Pancreas (tissue), 10 donors: ENCODE measurements at places on chromosomes 4 and X. TPM values are rescaled to one million over a fixed set of nuclear protein-coding genes. Genes with fewer than 3 reads are reported as not detected.

CD38 gene
- 0.32 TPM for total RNA-seq

FAM149A gene
- total RNA-seq = 21.8 TPM

- H3K27me3 ChIP-seq = peaks cover 5% of the 10 kb centered on the region
- H3K36me3 ChIP-seq = no peaks in the 10 kb centered on the region
- no peaks in the 10 kb centered on the region for H3K4me1 ChIP-seq
- no peak overlapping the region for H3K27ac ChIP-seq
- no peak overlapping the region for H3K4me3 ChIP-seq
Measured at GRCh38 chrX:56130436-56130835, 101.7 kb upstream of the KLF8 start.

- no peaks in the 10 kb centered on the region for H3K27me3 ChIP-seq
- no peaks in the 10 kb centered on the region for H3K4me1 ChIP-seq
- no peak overlapping the region for H3K27ac ChIP-seq
- H3K4me3 ChIP-seq = no peak overlapping the region
- DNase-seq = peak; percentile 33
Measured at GRCh38 chr4:15118292-15118691, 116.0 kb downstream of the CPEB2 start.

DNA sequence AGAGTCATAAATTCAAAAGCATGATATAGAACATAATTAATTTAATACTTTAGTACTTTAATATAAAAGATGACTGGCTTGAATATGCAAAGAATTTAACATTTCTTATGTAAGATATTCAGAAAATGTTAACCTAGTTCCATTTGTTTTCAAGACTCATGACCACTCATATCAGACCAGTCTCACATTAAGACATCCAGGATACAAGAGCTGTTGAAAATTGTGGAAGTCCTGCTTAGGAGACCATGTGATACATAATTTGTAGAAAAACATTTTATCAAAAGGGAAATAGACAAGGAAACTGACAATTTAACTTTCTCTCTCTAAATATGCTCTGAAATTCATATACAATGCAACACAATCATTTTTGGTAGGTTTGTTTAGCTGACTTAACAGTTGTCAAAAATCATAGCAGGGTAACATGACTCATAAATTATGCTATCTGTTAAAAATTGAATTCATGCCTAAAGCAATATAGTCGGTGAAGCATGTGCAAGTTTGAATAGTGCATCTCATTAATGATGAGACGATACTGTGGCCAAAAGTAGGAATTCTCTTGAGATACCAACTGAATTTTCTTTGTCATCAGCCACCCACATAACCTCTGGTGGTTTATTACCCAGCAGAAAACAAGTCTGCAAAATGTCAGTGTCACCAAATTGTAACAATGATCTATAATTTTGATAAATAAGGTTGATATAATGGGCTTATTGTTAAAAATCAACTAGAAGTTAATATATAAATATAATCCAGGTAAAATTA lies 211.4 kb downstream of the GASK1B start:
- H3K4me1 ChIP-seq = no peaks in the 10 kb centered on the region
- no peak for DNase-seq
- H3K27ac ChIP-seq = no peak overlapping the region
- H3K4me3 ChIP-seq = no peak overlapping the region
